ENCODE measurements at places on chromosomes 7 and 10.

- DNase-seq: no peak
Measured at GRCh38 chr7:41698114-41698513, 4.8 kb downstream of the INHBA start.

DNA sequence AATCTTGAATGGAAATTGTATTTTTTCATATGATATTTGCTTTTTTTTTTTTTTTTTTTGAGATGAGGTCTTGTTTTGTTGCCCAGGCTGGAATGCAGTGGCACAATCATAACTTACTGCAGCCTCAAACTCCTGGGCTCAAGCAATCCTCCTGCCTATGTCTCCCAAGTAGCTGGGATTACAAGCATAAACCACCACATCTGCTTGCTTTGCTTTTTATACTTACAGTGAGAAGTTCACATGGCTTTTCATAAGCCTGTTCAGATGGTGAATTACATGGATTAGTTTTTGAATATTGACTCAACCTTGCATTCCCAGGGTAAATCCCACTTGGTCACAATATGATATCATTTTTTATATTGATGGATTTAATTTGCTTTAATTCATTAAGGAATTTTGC, 22.0 kb downstream of the LRRD1 start:
- DNase-seq: no peak

DNA sequence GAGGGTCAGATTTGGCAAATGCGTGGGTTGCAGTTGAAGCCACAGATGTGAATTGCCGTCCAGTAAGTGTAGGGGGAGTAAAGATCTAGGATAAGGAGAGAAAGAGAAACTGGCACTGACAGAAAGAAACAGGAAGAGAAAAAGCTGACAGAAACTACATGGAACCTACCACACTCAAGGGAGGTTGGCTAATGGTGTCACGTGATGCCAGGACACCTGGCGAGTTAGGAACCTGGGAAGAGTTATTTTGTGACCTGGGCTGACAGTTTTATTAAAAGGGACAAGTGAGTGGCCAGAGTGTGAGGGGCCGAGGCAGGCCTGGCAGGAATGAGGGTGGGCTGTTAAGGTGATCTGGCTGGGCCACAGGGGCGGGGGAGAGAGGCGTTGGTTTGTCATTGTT, 188.7 kb downstream of the ADARB2 start:
- DNase-seq: no peak

GRCh38 chr7:8189625-8190024, 72.3 kb downstream of the ICA1 start:
- no peak for DNase-seq

GRCh38 chr7:24821045-24821753, 63.9 kb upstream of the GSDME start:
- DNase-seq: peak; percentile 80

DNA sequence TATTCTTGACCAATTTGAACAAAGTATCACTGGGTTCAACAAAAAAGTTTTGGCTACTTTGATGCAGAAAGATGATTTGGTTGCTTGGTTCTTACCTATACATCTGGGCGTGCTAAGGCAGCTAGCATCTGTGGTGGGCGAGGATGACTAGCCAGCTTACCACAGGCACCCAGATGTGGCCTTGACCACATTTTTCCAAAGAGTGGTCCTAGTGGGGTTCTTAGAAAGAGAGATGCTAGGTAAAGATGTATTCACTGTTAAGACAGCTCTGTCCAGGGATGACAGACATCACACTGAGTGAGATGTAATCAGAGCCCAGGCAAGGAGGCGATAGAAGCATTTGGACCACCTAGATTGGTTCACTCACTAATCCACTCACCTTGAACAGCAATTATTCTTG, 785 bp downstream of the DNTT start:
- no peak for DNase-seq

GRCh38 chr10:19946791-19947190, 130.6 kb downstream of the PLXDC2 start:
- DNase-seq: no peak

DNA sequence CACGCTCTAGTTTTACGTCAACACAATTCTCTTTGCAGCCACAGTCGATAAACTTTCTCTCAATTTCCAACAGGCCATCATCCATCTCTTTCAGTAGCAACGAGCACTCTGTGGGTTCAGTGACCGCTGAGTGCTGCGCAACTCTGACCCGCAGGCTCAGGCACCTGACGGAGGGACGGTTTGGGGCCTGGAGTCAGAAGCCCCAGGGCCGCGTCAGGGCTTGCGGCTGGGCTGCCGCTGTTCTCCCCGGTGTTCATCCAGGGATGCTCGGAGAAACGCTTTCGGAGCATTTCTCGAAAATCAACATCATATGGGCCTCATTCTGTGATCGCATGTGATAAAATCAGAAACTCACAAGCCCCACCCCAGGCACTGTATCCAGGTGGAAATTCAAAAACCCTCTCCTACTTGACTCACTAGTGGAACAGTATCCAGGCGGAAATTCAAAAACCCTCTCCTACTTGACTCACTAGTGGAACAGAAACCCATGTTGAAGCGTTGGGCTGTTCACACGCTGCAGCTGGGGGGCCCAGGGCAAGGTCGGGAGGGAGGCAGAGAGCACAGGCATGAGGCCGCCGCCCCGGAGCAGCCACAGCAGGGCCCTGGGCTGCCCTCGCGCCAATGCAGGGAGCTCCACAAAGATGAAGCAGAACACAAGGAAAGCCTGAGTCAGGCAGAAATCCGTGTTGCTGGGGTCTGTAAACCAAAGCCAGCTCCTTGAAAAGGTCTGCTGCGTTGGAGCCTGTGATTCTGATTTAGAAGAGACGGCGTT, 73.3 kb upstream of the NKX6-2 start:
- no peak for DNase-seq

GRCh38 chr7:47458486-47458885, 123.4 kb downstream of the TNS3 start:
- DNase-seq: no peak

GRCh38 chr10:7571981-7572380, 94.8 kb downstream of the ITIH5 start:
- no peak for DNase-seq

- DNase-seq: no peak
Measured at GRCh38 chr7:141847996-141848395, 6.7 kb upstream of the PRSS37 start.

DNA sequence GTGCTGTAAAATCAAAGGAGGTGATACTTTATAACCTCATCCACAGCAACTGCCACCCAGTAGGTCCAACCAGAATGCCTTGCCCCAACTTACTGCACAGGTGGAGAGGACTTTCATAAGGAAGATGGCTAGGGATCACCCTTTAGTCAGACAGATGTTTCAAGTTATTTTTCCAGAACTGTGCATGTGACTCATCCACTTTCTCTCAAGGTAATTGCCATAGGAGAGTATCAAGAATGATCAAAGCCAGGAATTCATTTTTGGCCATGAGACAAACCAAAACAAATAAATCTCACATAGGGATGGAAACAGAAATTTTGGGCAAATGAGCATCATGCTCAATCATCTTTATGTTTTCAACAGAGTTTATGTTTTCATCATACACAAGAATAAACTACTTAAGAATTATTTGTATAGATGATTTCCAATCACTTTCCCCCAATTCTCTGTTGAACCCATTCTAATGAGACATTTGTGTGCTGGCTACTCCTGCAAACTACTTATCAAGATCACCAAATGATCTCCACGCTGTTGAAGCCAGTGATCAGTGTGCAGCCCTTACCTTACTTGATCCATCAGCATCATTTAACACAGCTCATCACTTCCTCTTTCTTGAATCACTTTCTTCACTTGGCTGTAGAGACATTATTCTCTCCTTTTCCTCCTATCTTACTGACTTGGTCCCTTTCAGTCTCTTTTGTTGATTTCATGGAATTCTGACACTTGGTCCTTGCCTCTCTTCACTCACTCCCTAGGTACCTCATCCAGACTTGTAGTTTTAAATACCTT, 74.0 kb downstream of the SLC16A9 start:
- DNase-seq: no peak

DNA sequence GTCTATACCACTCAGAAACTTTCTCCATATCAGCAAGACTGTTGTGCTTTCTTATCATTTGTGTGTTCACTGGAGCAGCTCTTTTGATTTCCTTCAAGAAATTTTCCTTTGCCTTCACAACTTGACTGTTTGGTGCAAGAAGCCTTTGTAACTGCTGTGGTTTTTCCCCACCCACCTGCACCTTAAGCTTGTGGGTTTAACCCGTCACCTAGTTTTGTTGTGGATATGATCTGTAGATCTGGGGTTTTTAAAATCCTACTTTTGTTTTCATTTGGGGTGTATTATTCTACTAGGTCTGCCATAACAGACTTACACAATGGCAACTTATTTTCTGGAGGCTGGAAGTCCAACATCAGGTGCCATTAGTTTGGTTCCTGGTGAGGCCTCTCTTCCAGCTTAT, 30.5 kb upstream of the CHST3 start:
- no peak for DNase-seq

GRCh38 chr7:101507791-101508252, 121.3 kb downstream of the MYL10 start:
- DNase-seq: peak; percentile 47

DNA sequence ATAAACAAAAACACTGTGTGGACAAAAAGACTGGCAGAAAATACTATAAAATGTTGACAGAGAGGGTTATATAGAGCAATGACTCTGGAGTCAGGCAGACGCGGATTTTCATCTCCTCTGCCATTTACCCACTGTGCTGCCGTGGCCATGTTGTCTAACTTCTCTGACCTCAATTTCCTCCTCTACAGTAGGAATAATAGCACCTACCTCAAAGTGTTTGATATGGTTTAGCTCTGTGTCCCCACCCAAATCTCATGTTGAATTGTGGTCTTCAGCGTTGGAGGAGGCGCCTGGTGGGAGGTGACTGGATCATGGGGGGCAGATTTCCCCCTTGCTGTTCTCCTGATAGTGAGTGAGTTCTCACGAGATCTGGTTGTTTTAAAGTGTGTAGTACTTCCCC, 78.2 kb upstream of the CALN1 start:
- no peak for DNase-seq

- no peak for DNase-seq
Measured at GRCh38 chr10:4130685-4131084, 345.7 kb upstream of the KLF6 start.

- DNase-seq: no peak
Measured at GRCh38 chr10:7085147-7085912, 325.5 kb downstream of the SFMBT2 start.

DNA sequence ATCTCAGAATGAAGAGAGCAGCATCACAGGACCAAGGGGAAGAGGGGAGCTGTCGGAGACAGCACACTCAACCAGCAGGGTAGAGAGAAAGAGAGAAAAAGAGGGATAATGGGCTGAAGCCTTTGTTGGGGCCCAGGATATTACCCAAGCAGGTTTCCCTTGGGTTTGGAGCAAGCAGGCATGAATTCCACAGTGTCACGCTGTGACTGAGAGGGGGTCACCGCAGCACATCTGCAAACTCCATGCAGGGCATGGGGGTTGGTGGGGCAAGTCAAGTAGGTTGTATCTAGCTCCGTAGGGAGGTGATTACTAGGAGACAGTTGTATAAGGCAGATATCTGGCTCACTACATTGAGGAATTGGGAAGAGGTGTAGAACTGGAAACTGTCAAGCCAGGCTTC, 42.2 kb upstream of the SEMA3E start:
- no peak for DNase-seq

- no peak for DNase-seq
Measured at GRCh38 chr10:114273910-114274309, 34.9 kb downstream of the VWA2 start.

- DNase-seq: no peak
Measured at GRCh38 chr7:142785841-142786250, 15.1 kb downstream of the PRSS2 start.

- DNase-seq: no peak
Measured at GRCh38 chr10:57830877-57831560, 436.7 kb downstream of the IPMK start.

GRCh38 chr10:77193001-77193400, 444.6 kb downstream of the KCNMA1 start:
- no peak for DNase-seq

DNA sequence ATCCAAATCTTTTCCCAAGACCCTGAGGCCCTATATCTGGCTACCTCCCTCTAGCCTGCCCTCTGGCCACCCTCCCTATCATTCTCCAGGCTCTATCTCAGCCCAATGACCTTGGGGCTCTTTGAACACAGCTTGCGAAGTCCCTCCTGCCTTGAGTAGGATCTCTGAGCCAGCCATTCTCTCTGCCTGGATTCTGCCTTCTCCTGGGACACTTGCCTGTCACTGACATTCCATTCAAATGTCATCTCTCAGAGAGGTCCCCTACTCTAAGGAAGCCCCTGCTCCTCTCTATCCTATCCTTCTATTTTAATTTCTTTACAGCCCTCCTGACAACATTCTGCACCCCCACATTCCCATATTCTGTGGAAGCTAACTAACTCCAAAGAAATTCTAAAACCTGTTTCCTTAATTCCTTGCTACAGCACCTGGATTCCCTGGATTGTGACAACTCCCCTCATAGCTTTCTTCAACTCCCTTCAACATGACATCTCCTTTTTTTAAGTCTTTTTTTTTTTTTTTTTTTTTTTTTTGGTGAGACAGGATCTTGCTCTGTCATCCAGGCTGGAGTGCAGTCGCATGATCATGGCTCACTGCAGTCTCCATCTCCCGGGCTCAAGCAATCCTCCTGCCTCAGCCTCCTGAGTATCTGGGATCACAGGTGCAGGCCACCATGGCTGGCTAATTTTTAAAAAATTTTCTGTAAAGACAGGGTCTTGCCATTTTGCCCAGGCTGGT, 81.0 kb upstream of the ASAH2 start:
- DNase-seq: no peak

- DNase-seq: no peak
Measured at GRCh38 chr7:136293841-136294391, 316.8 kb upstream of the MTPN start.

- DNase-seq: no peak
Measured at GRCh38 chr7:51128545-51129435, 187.8 kb downstream of the COBL start.

GRCh38 chr10:89695307-89695706, 6.1 kb upstream of the KIF20B start:
- DNase-seq: no peak

GRCh38 chr10:80530816-80531215, 6.9 kb upstream of the SH2D4B start:
- DNase-seq: no peak

GRCh38 chr10:65342245-65342644, 1583.6 kb upstream of the LRRTM3 start:
- no peak for DNase-seq

DNA sequence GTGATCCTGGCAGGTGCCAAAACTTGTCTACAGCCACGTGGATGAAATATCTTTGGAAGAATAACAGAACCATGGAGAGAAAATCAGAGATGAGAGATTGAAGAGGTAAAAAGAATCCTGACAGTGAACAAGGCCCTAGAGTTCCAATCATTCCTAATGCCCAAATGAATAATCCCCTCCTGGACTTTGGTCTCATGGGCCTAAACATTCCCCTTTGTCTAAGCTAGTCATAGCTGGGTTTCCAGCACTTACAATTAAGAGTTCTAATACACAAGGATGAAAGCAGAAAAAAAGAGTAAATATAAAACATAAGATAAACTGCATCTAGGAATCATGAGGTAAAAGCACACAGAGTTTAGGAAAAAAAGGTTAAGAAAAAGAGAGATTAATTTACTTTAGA, 40.2 kb downstream of the ARHGAP12 start:
- no peak for DNase-seq

- DNase-seq: no peak
Measured at GRCh38 chr10:43888586-43888985, 239.9 kb upstream of the ZNF32 start.

GRCh38 chr7:28671526-28671925, 259.2 kb downstream of the CREB5 start:
- DNase-seq: no peak

GRCh38 chr7:126778101-126778500, 474.6 kb downstream of the GRM8 start:
- DNase-seq: no peak
